KG1 (cell line): ENCODE measurements at places on chromosomes 1 and 21.

DNA sequence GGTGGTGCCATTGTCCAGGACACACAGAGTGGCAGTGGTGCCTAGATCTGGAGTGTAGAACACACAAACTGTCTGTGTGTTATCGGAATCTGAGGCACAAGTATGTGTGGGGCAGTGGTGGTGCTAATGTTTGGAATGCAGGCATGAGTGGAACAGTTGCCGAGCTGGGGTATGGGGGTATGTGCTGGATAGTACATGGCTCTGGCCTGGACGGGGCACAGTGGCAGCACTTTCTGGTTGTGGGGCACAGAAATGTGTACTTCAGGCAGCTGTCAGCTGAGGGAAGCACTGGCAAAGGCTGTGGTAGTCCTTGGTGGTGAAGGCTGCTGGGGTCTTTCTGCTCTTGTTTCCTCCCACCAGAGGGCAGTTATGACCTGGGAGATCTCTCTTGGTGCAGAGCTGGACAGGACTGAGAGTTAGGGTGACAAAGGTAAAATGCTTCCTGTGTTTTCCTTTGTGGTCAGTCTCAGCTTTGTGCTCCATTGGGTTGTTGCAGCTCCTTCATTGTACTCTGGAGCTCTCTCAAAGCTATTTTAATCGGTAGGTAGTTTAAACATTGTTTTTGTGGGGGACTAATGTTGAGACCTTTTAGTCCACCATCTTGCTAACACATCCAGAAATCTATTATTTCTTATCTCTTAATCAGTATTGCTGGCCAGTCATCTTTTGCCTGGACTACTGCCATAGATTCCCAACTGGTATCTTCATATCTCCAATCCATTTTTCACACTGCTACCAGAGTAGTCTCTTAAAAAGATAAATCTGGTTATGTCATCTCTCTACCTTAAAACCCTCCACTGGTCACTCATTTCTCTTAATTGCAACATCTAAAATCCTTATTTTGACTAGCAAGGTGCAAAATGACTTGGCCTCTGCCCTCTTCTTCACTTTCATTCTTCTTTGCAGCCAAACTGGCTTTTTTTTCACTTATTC lies 83.9 kb upstream of the NBPF4 start:
- no peak for DNase-seq

DNA sequence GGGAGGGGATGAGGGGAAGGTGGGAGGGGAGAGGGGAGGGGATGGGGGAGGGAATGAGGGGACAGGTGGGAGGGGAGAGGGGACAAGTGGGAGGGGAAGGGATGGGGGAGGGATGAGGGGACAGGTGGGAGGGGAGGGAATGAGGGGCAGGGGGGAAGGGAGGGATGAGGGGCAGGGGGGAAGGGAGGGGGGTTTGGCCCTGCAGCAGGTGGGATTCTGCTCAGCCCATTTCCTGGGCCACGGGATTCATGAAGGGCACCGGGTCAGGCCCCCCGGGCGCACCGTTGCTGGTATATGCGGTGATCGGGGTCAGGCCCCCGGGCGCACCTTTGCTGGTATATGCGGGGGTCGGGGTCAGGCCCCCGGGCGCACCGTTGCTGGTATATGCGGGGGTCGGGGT lies 15.1 kb upstream of the SAMD11 start:
- no peak for DNase-seq

- DNase-seq, result no peak
Observed at GRCh38 chr21:41771625-41771945, 4.7 kb upstream of the RIPK4 start.

GRCh38 chr21:41130883-41131282 lies 37.1 kb upstream of the BACE2 start:
- DNase-seq, result no peak

- no peak for DNase-seq
Observed at GRCh38 chr1:156812293-156812990, 4.2 kb downstream of the SH2D2A start.

- DNase-seq, result no peak
Observed at GRCh38 chr1:203178821-203179666, 3.4 kb upstream of the MYBPH start.

- DNase-seq, result no peak
Observed at GRCh38 chr1:15718199-15718601, 17.9 kb upstream of the SLC25A34 start.
